ENCODE measurements at places on chromosomes 16 and 17.

GRCh38 chr16:1288813-1289476 is 20.5 kb upstream of the UBE2I start:
- DNase-seq: no peak

DNA sequence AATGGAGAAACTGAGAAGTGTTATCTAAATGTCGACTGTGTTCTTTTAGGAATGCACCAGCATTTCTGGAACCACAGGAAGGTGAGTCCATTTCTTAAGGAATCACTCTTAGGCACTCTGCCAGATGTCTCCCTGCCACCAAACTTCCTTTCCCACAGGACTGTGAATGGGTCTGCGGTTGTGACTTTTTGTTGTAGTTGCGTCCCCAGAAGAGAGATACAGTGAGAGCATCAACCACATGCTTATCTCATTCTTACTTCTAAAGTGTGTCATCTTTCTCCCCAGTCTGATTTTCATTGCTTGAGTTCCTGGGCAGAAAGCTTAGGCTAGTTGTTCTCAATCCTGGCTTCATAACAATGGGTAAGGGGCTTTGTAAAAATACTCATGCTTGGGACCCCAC is 13.4 kb downstream of the ITPRIPL2 start:
- DNase-seq: no peak

DNA sequence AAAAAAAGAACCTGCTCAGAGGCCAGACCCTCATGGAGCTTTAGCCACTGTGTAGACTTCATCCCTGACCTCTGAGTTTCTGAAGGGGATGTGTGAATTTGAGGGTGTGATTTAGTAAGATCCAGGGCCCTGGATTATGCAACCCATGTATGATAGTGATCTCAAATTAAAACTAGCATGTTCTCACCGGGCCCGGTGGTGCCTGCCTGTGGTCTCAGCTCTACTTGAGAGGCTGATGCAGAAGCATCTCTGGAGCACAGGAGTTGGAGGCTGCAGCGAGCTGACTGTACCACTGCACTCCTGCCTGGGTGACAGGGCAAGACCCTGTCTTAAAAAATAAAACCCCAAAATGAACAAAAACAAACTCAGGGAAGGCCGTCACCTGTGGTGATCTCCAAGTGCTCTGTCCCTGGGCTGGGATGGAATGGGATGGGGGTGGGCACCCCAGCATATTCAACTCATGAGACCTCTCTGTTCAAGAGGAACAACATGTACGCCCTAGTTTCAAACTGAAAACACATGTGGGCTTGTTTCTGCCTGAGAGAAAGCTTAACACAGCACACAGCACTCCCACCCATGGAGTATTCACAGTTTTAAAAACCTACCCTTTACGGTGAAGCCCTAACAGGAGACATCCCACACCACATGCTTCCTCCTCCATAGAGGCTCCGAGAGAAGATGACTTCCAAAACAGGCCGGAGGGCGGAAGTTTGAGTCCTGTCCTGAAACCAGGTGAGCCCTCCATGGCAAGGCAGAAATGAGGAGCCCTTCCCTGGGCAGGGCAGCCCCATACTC is 30.1 kb downstream of the GNPTG start:
- no peak for DNase-seq

GRCh38 chr16:74556375-74556922 is 50.5 kb downstream of the GLG1 start:
- peak; percentile 38 for DNase-seq

DNA sequence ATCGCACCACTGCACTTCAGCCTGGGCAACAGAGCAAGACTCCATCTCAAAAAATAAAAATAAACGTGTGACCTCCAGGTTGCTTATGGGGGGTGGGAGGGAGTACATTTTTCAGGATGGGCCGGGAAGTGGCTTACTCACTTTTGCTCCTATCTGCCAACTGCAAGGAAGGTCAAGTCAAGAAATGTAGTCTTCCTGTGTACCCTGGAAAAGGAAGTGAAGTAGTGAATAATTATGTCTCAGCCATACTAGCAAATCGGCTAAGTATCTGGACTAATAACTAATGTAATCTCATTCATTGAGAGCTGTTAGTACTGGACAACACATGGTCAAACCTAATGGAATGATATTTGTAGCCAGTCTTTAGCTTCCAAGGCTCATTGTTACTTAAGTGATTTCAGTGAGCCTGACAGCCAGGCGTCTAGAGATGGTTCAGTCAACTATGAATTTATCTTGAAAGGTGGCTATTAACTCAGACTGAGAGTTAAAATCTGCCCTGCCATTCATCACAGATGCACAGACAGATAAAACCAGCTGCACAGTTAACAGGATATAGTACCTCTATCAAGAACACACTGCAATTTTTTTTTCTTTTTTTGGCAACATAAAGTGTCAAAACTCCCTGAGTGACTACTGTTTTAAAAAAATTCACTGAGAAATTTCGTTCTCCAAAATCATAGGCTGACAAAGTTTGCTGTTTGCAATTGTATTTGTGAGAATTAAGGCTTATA is 3.7 kb upstream of the TACO1 start:
- no peak for DNase-seq

DNA sequence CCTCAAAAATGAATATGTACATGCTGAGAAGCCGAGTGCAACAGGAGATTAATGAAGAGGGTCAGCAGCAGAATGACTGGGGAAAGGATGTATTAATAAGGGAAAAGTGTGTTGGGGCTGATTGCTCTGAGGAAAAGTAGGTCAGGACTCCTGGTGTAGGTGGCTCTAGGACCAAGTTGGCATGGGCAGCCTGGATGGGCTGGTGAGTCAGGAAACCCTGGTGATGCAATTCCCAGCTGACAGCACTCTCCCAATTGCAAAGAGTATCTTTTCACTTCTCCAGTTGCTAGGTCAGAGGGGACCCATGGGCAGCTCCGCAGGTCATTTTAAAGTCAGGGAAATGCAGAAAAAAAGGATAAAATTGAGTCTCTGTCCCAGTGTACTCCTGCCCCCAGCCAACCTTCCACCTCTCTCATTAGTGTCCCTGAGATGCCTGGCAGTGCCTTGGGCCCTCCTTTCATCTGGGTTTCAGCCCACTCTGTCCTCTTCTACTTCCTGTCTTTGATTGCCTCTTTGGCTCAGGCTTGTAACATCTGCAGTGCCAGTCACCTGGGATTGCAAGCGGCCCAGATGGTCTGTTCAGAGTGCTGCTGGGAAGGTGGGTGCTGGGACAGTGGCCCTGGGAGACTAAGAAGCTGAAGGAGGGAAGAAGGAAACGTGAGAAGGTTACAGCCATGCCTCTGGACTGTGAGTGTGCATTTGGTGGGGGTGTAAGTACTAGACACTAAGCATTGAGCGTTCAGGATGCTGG is 2177.2 kb downstream of the TP53TG3F start:
- DNase-seq: no peak

DNA sequence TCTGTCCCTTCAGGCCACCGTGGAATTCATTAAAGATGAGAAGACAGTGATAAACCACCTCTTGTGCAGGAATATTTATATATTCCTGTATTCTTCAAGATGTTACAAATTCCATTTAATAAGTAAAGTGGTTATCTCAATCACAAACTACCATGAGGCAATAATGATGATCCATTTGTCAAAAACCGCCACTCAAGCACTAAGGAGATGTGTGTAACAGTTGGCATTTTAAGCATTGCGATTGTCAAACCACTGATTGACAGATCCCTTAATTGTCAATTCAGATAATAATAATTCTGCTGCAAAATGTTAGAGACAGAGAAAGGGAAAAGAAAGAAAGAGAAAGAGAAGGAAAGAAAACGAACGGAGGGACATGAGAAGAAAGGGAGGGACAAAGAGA is 476.1 kb upstream of the RBFOX1 start:
- no peak for DNase-seq

DNA sequence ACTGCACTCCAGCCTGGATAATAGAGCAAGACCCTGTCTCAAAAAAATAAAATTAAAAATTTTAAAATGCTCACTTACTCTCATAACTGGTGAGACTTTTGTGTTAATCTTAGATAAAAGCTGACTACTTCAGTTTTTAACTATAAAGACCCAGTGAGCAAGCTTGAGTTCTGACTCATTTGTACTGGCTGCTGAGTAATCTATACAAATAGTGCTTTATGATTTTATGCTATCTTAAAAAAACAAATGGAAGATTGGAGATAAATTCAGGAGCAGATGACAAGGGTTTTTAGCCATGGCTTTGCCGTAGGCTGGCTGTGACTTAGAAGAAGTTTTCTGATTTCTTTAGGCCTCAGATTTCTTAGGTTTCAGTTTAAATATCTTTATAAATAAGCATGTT is 30.5 kb downstream of the SNTB2 start:
- peak; percentile 61 for DNase-seq

GRCh38 chr17:77803726-77804125 is 154.8 kb upstream of the TNRC6C start:
- no peak for DNase-seq

DNA sequence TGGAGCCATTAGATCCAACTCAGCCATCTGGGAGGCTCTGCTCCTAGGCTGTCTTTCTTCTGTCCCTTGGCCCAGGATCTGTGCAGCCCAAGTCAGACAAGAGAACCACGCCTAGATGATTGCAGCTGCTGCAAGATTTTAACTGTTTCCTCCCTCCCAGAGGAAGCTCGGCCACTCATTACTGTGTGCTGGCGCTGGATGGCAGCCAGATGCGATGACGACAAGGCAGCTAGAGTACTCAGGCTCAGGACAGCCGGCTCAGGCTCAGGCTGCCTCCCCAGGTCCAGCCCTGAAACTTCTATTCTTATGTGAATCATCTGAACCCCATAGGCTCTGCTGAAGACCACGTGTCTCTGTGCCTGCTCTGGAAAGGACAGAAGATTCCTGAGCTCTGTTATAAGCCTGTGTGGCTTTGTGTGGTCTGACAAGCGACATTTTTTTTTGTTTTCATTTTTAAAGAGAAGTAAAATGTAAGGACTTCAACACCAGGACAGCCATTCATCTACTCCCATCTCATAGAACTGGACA is 32.1 kb upstream of the FBXW10B start:
- peak; percentile 97 for DNase-seq

DNA sequence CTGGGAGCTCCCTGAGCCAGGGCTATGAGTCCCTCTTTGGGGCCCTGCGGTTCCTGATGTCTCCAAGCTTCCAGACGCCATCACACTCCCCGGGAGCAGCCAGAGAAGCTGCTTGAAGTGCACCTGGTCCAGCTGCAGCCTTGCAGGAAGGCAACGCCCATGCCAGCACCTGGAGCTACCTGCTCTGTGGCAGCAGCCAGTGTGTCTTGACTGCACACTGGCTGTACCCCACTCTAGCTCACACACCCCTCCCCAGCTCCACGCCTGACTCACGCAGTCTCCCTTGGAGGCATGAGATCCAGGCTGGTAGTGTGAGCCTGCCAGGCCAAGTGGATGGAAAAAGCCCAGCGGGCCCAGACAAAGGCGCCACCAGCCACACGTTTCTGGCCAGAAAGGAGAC is 63.3 kb downstream of the USP32 start:
- no peak for DNase-seq

DNA sequence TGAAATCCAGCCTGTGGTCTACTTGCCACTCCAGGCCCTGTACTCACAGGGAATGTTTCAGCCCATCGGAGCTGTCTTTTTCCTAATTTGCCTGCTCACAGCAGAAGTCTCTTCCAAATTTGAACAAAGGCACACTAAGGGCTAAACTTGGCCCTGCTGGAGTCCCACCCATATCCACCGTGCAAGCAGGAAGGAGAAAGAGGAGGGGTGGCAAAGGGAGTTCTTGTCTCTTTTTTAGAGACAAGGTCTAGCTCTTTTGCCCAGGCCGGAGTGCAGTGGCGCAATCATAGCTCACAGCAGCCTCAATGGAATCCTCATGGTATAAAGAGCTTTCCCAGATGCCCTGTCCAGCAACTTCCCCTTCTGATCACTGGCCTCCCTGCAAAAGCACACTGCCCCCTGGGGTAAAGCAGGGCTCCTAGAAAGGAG is 2.7 kb upstream of the PRM1 start:
- peak; percentile 13 for DNase-seq

DNA sequence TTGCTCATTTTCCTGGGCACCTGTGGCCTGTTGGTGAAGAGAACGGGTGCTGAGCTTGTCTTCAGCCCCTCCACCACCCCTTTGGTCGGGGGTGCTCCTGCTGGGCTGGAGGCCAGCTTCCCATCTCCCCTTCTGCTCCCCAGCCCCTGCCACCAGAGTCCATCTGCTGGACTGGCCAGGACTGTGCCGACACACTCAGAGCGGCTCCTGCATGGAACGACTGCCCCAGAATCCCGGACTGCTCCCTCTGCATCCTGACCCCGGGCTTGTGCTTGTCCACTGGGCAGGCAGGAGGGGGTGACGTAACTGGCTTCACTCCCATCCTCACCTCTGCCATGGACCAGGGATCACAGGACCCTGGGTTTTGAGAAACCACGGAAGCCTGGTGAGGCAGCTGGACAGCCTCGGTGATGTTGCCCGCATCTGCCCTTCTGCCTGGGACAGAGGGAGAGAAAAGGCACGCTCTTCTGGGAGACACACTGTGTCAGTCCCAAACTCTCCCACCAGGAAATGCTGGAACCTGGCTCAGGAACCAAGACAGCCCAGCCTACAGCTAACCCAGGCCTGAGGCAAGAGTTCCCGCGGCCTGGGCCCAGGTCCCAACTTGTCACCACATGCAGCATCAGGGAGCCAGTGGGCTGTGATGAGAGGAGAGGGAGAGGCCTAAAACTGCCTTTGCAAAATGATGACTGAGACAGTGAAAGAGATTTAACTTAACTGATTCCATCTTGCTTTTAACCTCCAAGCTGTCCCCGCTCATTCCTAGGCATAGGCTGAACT is 16.1 kb upstream of the GSDMA start:
- DNase-seq: no peak

DNA sequence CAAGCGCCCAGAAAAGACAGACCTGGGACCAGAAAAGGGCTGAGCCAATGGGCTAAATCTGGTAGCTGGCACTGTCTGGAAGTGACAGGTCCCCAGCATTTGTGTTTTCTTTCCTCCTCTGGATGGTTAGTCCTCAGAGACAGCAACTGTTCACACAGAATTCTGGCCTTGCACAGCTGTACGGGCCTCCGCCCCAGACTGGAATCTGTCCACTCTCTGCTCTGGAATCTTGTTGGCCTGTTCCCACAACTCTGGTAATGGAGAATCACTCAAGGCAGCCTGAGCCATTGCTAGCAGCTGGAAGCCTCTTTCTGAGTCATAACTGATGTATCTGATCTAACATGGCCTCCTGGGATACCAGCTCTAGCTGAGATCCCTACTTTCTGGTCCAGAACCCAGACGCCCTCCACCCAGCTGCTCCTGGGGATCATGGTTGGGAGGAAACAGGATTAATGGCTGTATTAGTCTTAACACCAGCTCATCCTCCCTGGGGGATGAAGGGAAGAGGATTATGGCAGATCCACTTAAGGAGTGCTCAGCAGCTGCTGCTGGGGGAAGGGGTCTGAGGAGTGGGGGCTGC is 9.1 kb downstream of the ZNF668 start:
- DNase-seq: peak; percentile 98

- DNase-seq: no peak
These were observed 6.0 kb upstream of the GLIS2 start for GRCh38 chr16:4309833-4310266.
